ENCODE measurements at places on chromosomes 13 and 19.

DNA sequence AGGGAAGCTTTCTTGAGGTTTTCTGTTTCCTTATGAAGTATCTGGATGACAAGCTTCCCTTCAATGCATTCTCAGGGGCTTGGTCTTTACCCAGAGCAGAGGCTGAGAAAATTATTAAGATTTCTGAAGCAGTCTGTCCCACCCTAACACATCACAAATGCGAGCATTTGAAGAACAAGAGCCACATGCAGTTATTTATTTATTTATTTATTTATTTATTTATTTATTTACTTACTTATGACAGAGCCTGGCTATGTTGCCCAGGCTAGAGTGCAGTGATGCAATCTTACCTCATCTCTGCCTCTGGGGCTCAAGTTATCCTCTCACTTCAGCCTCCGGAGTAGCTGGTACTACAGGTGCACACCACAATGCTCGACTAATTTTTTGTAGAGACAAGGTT lies 38.4 kb downstream of the SPRYD7 start:
- no peak for DNase-seq

DNA sequence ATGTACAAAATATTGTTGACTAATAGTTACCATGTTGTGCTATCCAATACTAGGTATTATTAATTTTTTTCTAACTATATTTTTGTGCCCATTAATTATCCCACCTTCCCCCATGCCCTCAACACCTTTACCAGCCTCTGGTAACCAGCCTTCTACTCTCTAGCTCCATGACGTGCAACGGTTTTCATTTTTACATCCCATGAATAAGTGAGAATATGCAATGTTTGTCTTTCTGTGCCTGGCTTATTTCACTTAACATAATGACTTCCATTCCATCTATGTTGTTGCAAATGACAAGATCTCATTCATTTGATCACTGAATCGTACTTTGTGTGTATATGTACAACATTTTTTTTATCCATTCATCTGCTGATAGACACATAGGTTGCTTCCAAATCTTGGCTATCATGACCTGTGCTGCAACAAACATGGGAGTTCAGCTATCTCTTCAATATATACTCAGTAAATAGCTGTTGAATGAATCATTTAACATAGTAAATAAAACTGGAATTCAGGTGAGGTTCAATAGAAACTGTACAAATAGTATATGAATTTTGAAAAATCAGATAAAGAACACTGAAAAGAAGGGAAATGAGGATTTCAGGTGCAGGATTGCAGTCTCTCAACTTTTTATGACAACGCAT lies 509.0 kb upstream of the MIR17HG start:
- no peak for DNase-seq

DNA sequence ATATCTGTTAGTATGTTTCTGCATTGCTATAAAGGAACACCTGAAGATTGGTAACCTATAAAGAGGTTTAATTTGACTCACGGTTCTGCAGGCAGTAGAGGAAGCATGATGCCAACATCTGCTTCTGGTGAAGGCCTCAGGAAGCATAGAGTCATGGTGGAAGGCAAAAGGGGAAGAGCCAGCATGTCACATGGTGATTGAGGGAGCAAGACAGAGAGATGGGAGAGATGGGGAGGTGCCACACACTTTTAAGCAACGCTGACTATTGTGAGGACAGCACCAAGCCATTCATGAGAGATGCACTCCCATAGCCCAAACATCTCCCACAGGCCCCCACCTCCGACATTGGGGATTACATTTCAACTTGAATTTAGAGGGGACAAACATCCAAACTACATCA lies 32.8 kb downstream of the COG6 start:
- DNase-seq = no peak

DNA sequence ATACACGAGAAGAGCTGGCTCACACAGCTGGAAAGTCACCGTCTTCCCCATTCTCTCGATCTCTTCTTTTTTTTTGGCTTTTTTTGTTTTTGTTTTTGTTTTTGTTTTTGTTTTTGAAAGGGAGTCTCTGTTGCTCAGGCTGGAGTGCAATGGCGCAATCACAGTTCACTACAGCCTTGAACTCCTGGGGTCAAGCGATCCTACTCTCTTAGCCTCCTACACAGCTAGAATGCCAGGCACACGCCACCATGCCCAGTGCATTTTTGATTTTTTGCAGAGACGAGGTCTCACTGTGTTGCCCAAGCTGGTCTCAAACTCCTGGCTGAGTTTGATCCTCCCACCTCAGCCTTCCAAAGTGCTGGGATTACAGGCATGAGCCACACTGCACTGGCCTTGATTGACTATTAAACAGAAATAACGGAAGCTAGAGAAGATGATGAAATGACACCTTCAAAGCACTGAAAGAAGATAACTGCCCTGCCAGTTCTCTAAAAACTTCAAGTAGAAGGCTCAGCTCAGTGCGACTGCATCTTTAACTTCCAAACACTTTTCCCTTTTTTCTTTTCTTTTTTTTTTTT lies 4.0 kb downstream of the FXYD3 start:
- no peak for DNase-seq

GRCh38 chr19:28020619-28021258 lies 1192.2 kb downstream of the UQCRFS1 start:
- DNase-seq = no peak

- no peak for DNase-seq
Observed at GRCh38 chr13:97253581-97254293, 31.6 kb downstream of the MBNL2 start.

Measured in cerebellar nuclear complex (tissue), 1 donor.